ENCODE measurements at places on chromosomes 5 and 9.

- DNase-seq: no peak
Observed at GRCh38 chr5:33801292-33801691, 90.5 kb downstream of the ADAMTS12 start.

- DNase-seq: no peak
Observed at GRCh38 chr5:68544648-68545552, 329.3 kb downstream of the PIK3R1 start.

GRCh38 chr5:126300293-126300692 lies 122.9 kb upstream of the GRAMD2B start:
- no peak for DNase-seq

DNA sequence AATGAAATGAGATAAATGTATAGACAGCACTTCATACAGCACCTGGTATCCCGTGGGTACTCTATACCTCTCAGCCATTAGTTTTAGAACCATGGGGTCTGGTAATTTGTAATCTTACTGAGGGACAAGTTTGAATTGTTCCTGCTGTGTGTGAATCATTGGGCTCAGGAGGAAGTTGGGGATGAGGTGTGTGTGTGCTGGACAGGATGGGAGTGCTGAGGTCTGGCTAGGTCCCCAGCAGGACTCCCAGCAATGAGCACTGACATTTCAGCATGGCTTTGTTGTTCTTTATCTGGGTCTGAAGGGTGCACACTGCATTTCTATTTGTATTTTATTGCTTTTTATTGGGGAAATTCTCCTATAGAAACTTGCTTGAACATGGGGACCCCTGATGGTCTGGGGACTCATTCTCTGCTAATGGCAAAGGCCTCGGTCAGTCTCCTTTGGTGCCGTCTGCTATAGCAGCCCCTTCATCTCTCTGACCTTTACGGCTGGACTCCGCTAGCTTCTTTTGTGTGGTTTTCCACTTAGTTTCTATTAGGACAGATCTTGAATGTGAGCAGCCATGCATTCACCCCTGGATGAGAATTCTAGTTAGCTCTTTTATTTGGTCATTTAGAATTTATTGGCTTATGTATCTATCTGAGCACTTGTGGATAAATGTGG lies 98.1 kb downstream of the SREK1 start:
- DNase-seq: no peak

GRCh38 chr5:151812757-151813309 lies 41.1 kb downstream of the G3BP1 start:
- DNase-seq: no peak

- no peak for DNase-seq
Observed at GRCh38 chr5:94705427-94705826, 87.0 kb downstream of the SLF1 start.

DNA sequence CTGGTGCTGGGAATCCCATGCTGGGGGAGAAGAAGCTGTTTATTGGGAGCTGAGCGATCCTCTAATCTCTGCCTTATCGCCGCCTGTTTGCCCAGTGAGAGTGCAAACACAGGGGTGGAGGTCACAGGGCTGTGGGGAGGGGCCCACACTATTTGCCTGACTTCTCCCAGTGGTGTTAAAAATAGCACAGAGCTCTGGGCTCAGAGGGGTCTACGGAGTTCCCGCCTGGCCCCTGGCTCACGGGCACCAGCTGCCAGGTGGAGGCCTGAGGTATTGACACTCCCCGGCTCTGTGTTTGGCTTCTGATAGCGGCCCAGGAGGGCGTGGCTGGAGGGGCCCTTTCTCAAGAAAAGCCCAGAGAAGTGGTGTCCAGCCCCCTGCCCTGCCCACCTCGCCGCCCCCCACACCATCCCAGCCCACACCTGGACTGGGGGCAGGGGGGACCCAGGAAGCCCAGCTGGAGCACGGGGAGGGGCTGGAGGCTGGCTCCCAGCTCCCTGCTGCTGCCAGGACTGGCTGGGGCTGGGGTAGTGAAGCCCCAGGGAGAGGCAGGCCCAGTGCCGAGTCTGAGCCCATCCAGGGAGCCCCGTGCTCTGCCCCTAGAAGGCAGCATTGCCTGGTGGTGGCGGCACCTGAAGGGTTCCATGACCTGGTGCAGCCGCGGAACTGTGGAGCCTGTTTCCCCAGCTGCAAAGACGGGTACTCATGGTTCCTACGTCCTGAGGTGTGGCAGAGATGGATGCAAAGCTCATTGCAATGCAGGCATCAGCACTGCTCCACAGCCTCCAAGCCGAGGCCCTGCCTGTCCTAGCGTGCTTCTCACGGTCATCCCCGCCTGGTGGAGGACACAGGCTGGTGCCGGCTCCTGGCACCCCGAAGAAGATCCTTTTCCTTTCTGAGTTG lies 35.7 kb upstream of the EGFL7 start:
- DNase-seq: no peak

DNA sequence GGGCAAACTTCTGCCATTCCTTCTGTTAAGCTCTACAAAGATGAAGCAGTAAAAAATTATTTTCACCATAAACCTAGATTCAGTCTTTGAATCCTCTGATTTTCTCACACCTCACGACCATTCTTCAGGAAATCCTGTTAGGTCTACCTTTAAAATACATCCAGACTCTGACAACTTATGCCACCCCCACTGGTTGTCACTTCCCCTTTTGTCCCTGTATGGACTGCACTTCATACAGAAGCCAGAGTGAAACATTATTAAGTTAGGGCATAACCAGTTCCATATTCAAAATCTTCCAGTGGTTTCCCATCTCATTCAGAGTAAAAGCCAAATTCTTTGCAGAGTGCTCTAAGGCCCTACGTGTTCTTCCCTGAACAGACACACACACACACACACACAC lies 499.8 kb downstream of the RASEF start:
- DNase-seq: no peak

DNA sequence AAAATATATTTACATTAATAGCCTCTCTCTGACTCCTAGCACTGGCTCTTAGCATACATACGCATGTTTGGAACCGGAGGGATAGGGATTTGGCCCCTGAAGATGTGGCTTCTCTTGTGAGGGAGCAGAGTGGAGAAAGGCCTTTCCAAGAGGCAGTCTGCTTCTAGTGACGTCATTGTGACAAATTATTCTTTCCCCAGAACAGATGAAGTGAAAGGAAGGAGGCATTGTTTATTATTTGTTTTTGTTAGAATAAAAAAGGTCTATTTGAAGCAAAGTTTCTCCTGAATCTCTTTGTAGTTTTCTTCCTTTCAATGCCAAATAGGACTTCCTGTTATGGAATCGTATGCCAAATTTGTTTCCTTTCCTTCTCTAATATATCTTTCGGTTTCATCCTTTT lies 361.6 kb downstream of the ICE1 start:
- DNase-seq: no peak

DNA sequence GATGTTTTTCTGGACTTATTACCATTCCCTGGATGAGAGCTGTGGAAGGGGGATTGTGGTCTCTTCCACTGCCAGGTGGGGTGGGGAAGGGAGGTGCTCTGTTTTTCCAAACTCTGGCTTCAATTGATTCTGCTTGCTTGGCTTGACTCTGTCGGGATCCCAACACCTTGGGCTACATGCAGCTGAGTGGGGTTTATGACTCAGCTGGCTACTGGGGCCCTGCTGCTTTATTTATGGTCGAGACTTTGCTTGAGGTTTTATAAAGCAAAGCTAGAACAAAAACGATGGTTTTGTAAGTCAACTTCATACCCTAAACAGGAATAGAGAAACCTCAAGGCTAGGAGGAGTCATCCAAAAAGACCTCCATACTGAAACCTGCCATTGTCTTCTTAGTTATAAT lies 76.3 kb downstream of the AOPEP start:
- peak; percentile 3 for DNase-seq

DNA sequence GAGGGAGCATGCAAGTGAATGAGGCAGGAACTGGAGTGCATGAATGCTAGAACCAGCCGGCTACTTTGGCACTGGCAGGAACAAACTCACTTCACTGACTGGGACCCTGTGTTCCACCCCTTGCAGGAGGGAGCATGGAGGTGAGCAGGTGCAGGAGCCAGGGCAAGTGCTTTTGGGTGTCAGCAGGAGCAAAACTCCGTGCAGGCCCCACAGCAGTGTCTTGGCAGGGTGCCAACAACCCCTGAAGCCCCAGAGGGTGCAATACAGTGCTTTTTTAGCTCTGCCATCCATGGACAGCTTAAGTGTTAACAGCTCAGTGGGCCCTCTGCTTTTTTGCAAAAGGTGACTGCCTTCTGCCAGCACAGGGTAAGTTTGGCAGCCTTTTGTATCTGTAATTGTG lies 245.8 kb upstream of the PCSK5 start:
- DNase-seq: no peak

DNA sequence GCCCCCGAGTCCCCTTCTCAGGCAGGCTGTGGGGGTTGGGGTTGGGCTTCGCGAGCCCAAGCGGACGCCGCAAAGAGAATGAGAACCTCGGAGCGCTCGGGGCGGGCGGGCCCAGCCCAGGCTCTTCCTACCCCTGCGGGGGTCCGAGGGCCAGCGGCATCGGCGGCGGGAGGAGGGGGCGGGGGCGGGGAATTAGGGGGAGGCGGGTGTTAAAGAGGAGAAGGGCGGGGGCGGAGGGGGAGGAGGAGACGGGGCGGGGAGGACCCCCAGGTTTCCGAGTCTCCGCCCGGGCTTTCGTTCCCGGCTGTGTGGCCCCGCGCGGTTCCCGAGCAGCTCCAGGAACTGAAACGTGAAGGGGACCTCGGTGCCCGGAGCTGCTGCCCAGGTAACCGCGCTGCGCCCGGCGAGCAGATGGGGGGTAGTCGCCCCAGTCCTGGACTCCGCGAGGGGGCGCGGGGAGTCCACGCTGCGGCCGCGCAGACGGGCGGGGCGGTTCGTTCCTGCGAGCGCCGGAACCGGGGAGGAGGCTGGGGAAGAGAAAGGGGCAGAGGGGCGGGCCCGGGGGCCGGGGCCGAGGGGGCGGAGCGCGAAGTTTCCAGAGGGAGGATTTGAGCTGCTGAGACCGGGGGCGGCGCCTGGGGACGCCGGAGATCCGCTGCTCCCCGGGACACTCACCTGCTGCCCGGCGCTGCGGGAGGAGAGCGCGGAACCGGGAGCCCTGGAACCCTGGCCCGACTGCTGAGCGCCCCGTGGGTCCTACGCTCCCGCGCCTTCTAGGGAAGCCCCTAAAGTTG lies 38.4 kb upstream of the PLEKHG4B start:
- DNase-seq: no peak

- DNase-seq: no peak
Observed at GRCh38 chr5:4659851-4660250, 480.3 kb upstream of the ADAMTS16 start.

GRCh38 chr9:3906437-3907213 lies 380.8 kb upstream of the RFX3 start:
- DNase-seq: no peak

DNA sequence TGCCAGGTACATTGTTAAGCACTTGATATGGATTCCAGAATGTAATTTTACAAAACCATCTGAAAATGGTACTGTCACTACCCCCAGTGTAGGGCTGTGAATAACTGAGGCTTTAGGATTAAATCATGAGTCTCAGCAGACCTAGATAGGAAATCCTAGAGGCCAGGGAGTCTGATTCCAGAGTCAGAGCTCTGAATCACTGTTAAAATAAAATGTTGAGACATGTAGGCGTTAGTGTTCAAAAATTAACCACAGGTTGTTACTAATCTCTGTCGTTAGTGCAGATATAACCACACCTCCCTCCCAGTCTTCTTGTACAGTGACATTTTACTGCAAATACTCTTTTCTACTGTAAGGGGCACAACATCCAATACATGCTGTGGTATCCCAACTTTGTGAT lies 1828.8 kb downstream of the MAT2B start:
- no peak for DNase-seq

GRCh38 chr9:36164372-36164771 lies 4.8 kb upstream of the CCIN start:
- no peak for DNase-seq

DNA sequence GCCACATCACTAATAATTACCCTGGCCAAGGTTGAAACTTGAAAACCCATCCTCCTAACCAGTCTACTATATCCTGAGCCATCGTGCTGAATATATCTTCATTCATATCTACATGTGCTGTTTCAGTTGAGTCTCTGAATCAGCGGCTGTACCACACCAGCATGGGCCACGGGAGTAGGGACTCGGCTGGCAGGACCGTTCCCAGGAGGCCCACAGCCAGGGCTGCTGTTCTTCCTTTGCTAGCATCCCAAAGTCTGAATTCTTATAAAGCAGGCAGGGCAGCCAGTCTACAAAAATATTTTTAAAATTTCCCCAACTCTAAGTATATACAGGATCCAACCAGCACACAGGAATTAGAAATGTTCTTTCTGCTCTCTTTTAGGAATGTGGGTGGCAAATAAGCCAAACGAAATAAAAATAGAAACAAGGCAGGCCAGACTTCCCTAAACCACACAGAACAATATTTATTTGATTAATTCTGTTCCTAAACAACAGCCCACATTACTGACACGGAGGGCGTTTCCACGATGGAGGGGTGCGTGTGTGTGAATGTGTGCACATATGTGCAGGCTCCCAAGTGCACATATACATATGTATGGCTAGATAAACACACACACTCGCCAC lies 42.8 kb upstream of the EQTN start:
- DNase-seq: no peak

DNA sequence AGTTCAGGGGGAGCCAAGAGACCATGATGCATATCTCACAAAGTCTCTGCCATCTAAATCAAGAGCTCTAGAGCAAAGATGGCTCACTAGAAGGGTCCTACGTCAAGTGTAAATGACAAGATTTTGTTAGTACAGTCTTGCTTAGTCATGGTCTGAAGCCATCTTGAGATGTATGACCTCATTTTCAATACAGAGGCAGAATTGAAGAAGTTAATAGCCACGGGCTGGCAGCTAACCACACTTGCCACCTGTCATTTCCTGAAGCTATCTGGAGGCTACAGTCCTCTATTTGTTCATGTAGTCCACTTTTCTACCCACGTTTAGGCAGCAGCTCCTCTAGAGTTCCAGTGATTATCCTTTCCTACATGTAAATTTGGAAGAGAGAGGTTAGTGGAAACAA lies 231.7 kb upstream of the CDH12 start:
- no peak for DNase-seq

- DNase-seq: no peak
Observed at GRCh38 chr5:78064941-78065472, 229.5 kb downstream of the AP3B1 start.

GRCh38 chr5:104650313-104651055 lies 1087.9 kb upstream of the NUDT12 start:
- DNase-seq: no peak

DNA sequence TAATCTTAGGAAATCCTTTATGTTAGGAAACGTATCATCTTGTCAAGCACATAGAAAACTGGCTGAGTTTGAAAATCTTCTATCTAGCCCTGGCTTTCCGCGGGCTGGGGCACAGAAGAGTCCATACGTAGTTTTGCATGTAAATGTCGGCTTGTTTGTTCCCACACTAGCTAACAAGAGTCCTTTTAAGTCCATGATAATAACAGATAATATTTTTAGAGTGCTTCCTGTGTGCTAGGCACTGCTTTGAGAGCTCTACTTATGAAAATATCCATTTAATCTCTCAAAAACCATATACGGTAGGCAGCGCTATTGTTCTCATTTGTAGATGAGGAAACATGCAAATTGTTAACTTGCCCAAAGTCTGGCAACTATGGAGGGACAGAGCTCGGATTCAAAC lies 40.5 kb downstream of the FYB1 start:
- DNase-seq: no peak

- DNase-seq: no peak
Observed at GRCh38 chr5:126961128-126961527, 69.2 kb downstream of the MARCHF3 start.

Data from NK-92 treated with Interleukin-12 subunit alpha and Interleukin-12 subunit beta, amount 100 ng/mL, for 24 hours (cell line).